Activated CD4-positive, alpha-beta T cell treated with anti-CD3 and anti-CD28 coated beads, Interleukin-2, amount 50 U/mL, for 4 hours (primary cell): ENCODE measurements at places on chromosomes 2 and 18.
A peak's percentile ranks its signal among the peaks of the same experiment; 100 is the strongest.

DNA sequence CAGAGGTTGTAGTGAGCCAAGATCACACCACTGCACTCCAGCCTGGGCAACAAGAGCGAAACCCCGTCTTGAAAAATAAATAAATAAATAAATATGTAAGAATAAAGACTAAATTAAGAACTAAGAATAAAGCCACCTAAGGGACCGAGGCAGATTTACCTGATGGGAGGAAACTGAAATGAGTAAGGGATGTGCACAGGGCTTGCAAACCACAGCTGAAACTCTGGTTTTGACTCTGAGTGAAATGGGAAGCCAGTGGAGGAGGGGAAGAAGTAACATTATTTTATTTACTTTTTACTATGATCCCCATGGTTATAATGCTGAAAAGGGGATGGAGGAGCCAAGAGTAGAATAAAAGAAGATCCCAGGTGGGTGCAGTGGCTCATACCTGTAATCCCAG, 107.3 kb downstream of the CABYR start:
- no peak for DNase-seq

GRCh38 chr18:2146092-2146491, 425.2 kb downstream of the METTL4 start:
- DNase-seq: no peak

DNA sequence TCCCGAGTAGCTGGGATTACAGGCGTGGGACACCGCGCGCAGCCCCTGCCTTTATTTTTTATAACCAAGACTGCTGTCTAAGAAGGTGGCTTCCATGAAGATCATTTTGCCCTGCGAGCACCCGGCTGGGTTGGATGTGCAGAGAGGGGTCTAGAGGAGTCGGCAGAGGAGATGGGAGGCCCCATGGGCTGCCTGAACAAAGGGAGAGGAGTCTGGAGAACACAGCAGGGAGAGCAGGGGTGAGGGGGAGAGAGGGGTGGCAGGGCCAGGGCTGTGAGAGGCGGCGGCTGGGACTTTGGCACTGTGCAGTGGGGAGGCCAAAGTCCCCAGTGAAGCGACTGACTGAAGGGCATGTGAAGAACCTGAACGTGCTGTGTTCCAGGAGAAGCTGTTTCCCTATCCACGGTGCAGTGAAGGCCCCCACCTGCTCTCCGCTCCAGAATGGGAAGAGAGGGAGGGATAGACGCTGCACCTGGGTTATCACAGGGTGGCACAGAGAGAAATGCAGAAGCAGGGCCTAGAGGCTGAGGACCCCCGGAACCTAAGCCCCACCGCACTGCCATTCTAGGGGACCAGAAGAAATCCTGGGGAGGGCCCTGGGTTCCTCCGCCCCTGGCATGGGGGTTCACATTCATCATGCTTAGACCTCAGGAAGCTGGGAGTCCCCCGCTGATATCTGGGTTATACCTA, 24.8 kb upstream of the FOSL2 start:
- no peak for DNase-seq

- DNase-seq: peak; percentile 55
These were observed 4.2 kb downstream of the ZNF516 start for GRCh38 chr18:76490670-76491472.

DNA sequence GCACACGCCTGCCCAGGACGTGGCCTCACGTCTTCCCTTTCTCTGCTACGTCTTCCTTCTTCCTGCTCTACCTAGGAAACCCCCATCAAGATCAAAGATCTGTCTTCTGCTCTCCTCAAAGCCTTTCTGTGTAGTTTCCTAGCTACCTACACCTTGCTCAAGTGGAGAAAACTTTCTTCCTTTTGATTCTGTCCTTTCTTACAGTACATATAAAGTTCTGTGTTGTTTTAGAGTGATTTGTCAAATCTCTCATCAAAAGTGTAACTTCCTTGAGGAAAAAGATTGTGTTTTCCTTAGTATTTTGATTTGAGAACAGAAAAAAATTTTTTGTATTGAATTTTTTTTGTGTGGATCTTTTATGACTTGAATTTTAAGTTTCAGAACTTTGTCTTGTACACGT, 17.8 kb downstream of the SETBP1 start:
- no peak for DNase-seq

DNA sequence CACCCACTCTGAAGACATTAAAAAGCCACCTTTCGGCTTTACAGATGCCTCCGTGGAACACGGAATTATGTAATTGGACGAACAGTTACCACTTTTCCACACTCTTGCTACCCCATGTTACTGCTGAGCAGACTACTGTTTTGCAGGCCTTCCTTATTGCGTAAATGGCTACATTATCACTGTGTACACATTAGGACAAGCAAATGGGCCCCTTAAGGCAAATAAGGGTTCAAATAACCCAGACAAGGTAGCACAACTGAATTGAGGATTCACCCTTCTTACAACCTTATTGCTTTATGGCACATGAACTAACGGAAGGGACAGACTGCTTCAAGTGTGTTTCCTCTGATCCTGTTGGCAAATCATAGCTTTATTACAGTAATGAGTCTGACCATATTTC, 832.2 kb upstream of the FANCL start:
- DNase-seq: no peak
